DMS153 (cell line): ENCODE measurements at places on chromosomes 11 and 22.

- no peak for DNase-seq
Observed at GRCh38 chr11:15107730-15108515, 6.8 kb upstream of the INSC start.

- DNase-seq = no peak
Observed at GRCh38 chr11:69212798-69213110, 57.0 kb downstream of the SMIM38 start.

DNA sequence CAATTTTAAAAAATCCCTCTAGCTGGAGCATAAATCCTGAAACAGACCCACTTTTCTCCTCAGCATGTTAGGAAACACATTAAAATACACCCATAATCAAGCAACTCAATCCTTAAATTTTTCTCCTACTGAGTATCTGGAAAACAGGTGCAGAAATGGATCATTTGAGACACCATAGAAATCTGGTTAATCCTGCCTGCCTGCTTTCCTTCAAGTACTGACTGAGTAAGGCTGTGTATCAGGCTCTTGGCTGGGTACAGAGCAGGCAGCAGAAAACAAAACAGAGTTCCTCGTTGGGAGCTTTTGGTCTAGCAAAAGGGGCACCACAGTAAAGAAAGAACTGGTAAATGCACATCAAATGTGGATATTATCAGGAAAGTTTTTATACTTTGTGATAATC is 1.9 kb downstream of the KCNQ1OT1 start:
- DNase-seq = no peak

GRCh38 chr22:37314315-37315074 is 32.2 kb downstream of the CYTH4 start:
- no peak for DNase-seq

DNA sequence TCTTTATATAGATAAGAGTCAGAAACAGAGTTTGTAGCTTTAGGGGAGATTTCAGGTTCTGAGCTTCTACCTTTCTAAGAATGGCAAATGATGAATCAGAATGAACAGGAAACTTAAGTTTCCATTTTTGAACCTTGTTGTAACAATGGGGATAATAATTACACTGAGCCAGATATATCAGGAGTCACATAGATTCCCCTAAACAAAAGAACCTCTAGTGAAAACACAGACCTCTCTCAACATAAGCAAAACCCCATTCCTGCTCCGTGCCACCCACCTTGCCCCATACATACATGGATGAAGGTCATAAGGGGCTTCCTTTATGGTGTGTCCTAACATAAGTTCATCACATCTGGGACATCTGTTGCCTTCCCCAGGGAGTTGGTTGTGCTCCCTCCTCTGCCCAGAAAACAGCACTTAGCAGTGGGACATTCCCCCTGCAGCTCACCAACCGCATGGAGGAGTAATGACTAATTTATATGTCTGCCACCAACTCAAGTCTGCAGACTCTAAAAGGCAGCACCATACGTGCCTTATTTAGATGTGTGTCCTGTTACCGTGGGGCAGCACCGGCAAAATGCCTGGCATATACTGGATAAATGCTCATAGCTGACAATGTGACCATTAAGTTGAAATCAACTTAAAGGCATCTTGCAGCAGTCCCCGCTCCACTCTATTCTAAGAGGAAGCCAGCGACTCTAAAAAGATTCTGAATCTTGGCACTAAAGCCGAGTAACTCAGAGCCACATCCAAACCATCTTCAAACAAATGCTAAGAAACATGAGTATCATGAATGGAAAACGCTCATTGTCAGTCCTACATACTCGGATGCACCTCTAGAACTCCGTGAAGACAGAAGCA is 8.0 kb downstream of the JAML start:
- no peak for DNase-seq

- no peak for DNase-seq
Observed at GRCh38 chr22:49332691-49333090, 495.0 kb downstream of the BRD1 start.

DNA sequence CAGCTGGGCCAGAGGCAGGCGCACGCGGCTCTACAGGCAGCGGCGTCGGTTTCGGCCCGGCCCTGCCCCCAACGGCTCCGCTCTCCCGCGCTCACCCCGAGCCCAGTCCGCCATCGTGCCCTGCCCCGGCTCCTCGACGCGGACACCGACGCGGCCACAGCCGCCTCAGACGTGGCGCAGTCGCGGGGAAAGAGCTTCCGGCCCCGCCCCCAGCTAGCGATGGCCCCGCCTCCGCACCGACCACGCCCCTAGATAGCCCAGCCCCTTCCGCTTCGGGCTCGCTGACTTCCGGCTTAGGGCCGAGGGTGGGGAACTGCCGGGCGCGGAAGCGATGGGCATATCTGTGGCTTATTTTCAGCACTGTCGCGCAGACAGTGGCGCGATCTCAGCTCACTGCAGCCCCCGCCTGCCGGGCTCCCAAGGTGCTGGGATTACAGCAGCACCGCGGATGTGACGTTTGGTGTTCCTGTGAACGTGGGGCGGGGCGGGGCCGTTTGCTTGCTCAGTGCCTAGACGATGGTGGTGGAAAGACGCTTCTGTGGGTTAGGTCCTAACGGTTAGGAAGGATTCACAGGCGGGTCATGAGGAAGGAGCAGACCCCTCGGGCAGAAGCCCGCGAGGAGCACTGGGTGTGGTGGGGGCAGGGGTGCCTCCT is at the start of the genes BET1L and RIC8A:
Gene BET1L (minus strand): TSS at position 192 of the 655 bp plus-strand sequence. CDS start 78 bp downstream, at position 114.
Gene RIC8A (plus strand): TSS at position 501 of the 655 bp plus-strand sequence. CDS start 1,147 bp downstream, outside the sequence.
- DNase-seq = peak; percentile 89

DNA sequence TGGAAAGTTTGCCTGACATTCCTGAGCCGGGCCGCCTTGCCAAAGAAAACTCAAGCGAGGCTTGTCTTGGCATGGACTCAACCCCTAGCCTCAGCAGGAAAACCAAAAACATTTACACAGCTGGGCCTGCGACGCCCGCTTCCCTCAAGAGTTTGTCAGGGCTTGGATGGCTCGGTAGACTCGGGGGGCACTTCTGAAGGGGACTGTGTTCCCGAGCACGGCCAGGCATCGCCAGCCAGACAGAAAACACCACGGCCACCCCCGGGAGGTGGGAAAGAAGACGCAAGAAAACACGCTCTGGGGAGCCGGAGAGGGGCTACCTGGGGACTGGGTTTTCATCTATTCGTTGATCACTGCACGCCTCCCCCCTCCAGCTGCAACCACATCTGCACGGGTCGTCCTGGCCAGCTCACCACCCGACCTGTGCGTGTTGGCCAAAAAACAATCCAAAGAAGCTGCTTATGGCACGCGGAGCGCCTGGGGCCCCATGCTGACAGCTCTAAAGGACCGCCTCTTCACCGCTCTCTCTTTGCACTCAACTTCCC is 380.7 kb downstream of the MN1 start:
- no peak for DNase-seq

DNA sequence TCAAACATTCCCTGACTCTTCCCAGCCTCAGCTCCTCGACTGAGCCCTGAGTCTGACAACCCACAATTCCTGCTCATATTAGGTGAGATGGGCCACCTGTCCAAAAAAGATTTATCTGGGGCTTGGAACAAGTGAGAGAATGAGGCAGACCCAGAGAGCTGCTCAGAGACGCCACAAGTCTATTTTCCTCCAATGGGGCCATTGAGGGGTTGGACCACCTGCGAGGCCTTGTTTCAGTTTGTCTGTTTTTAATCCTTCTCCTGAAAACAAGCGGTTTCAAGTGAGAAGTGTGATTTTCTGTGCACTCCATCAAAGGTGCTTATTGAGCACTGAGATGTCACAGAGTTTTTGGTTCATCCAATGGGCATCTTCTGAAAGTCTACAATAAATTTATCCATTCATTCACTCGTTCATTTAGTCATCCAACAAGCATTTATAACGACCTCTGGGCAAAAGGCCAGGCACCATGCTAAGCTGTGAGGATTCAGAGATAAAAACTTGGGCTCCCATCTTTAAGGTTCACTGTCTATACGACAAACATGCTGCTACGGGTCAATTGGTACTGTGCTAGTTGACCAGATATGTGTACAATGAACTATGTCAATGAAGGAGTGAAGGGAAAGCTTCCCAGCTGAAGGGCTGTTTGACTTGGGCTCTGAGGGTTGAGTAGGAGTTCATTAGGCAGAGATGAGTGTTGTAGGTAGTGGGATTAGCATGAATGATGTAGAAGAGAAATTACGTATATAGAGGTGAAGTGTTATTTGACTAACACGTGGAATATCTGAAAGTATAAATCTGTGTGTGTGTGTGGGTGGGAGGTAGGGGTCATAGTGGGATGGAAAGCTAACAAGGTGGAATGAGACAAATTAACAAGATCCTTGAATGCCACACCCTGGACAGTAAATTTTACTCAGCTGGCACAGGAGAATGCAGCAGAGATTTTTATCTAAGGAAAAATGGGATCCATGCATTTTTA is 168.9 kb downstream of the MIAT start:
- no peak for DNase-seq

DNA sequence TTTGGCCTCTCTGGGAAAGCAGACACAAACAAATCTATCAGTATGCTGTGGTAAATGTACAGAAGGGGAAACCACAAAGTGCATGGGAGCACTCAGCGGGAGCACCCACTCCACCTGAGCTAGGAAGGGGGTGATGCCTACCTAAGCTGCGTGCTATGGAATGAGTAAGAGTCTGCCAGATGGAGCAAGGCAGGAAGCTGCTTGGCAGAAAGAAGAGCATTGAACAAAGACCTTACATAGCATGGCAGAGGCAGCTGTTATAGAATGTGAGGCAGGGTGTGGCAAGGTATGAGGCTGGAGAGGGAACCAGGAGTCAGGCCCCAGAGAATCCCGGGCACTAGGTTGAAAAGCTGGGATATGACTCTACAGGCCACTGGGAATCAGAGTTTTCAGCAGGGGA is 13.8 kb upstream of the MTFP1 start:
- DNase-seq = no peak

- DNase-seq = no peak
Observed at GRCh38 chr11:72951888-72952287, 137.7 kb downstream of the ATG16L2 start.

GRCh38 chr11:80085563-80085962 is 644.7 kb upstream of the TENM4 start:
- no peak for DNase-seq

DNA sequence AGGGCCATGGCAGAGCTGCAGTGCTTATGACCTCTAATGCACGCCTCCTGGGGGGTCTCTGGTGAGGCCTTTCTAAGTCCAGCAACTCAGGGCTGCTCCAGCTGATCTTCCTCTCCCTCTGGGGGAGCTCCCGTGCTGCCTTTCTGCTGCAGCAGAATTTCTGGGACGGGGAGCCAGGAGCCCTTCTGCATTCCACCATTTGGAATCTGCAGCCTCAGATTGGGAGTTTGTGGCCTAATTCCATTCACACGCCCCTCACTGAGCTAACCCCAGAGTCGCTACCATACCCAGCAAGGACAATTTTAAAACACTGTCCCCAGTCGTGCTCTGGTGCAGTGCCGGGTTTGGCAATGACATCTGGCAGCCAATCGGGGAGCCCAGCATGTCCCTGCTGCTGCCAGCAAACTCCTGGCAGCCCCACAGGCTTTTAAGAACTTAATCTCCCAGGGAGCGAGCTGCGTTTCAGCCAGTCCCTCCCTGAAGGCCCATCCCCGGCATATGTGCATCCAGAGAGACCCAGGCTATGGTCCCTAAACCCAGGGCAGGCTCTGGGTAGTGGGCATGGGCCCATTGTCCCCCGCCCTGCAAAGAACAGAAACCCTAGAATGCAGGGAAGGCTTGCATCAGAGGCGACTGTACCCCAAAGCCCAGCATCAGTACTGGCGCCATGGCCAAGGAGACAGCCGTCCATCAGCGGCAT is 4.7 kb downstream of the SHANK2 start:
- DNase-seq = no peak

DNA sequence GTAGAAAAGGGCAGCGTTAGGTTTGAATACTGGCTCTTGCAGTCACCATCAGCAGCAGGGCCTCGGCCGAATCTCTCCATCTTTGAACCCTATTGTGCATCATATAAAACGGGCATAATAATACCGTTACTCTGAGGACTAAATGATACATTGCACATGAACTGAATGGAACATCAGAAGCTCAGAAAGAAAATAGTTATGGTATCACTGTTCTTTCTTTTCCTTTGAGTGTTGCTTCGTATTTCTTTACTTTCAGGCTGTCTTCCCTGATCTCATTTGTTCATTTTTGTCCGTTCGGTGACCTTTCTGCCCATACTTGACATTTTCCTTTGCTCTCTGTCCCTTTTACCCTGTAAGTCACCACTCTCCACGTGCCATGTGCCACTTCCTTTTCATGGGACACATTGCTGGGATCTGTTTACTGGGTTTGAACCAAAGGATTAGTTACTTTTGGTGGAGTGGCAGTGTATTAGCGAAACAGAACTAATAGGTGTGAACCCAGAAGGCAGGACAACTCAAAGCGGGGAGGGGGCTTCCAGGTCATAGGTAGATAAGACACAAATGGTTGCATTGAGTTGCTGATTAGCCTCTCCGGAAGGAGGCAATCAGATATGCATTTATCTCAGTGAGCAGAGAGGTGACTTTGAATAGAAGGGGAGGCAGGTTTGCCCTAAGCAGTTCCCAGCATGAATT is 717 bp upstream of the ZNF202 start:
- DNase-seq = no peak

GRCh38 chr11:130122141-130122575 is 37.4 kb upstream of the ST14 start:
- no peak for DNase-seq
